ENCODE measurements at places on chromosomes 16 and 17.

- DNase-seq, result peak; percentile 94
These were observed at the start of gene PLLP for GRCh38 chr16:57284209-57284951. Gene PLLP, minus strand, starts transcription at chr16:57284672. Its CDS starts 132 bp downstream, at chr16:57284540.

- no peak for DNase-seq
These were observed 220.7 kb upstream of the KCNJ16 start for GRCh38 chr17:69854225-69854780.

DNA sequence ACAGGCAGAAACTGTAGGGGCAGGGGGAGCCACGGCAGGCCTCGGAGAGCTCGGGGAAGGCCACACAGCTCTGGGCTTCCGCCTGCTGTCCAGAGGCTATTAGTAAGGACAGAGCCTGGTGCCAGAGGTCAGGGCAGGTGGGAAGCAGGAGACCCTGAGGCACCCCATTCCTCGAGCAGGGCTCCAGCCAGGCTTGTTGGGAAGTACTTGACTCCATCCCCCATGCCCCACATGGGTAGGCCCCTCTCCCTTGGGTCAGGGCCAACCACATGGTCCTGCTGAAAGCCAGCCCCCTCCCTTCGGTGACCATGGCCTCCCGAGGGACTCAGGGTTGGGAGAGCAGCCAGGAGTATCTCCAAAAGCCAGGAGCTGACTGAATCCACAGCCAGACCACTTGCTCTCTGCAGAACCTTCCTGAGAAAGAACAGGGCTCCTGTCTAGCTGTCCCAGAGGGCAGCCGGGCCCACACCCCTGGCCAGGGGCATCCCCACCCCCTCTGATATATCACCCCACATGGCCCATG, 17.4 kb upstream of the MPRIP start:
- DNase-seq, result no peak

- DNase-seq, result no peak
These were observed 476.9 kb upstream of the GOT2 start for GRCh38 chr16:59210955-59211541.

- DNase-seq, result no peak
These were observed 3.4 kb downstream of the PLEKHH3 start for GRCh38 chr17:42673266-42673884.

GRCh38 chr17:79473876-79474440, 136.9 kb downstream of the RBFOX3 start:
- no peak for DNase-seq

- DNase-seq, result no peak
These were observed 236.1 kb downstream of the CPPED1 start for GRCh38 chr16:12567602-12568001.

GRCh38 chr17:27630607-27631410, at the start of gene LGALS9:
Gene LGALS9, plus strand, starts transcription at chr17:27631188. Its CDS starts 78 bp downstream, at chr17:27631266.
- no peak for DNase-seq

- DNase-seq, result no peak
These were observed 6.5 kb upstream of the ABR start for GRCh38 chr17:1186214-1186820.

GRCh38 chr16:14036889-14037288, 34.2 kb upstream of the MRTFB start:
- no peak for DNase-seq

GRCh38 chr16:83517398-83517797, 290.4 kb upstream of the HSBP1 start:
- no peak for DNase-seq

DNA sequence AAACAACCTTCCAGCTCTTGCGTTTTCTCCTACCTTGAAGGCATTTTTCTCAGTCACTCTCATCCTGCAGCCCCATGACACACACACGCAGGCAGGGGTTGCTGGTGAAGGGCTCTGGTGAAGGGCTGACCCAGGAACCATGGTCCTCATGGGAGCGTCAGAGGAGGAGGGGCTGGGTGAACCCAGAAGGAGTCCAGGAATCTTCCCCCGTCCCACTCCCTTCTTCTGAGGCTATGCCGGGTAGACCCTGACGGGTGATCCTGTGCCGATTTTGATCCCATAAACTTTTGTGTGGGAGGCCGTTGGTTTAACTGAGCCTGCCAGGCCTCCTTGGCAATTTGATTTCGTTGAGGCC, 278.4 kb upstream of the FOXF1 start:
- DNase-seq, result no peak

DNA sequence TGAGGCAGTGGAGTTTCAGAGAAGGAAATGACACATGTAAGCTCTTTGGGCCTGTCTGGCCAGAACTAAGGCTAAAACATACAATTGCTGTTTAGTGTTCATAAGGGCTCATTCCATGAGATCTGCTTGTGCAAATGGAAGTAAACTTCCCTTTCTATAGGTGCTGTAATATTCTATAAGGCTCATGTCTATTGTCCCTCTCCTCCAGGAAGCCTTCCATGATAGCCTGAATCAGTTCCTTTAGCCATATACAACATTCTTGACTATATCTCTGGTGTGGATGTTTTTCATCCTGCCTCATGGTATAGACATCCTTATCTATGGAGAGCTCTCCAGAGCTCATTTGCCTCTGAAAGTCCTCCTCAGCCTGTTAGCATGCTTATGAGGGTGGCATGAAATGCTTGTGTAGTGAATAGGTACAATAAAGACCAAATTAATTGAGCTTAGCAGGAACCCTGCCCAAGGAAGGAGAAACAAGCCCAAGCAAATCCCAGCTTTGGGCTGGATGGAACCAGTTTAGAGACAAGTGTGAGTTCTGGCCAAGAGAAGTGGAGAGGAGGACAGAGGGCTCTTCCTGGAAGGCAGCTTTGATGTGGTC, 1.6 kb upstream of the ETV4 start:
- no peak for DNase-seq

DNA sequence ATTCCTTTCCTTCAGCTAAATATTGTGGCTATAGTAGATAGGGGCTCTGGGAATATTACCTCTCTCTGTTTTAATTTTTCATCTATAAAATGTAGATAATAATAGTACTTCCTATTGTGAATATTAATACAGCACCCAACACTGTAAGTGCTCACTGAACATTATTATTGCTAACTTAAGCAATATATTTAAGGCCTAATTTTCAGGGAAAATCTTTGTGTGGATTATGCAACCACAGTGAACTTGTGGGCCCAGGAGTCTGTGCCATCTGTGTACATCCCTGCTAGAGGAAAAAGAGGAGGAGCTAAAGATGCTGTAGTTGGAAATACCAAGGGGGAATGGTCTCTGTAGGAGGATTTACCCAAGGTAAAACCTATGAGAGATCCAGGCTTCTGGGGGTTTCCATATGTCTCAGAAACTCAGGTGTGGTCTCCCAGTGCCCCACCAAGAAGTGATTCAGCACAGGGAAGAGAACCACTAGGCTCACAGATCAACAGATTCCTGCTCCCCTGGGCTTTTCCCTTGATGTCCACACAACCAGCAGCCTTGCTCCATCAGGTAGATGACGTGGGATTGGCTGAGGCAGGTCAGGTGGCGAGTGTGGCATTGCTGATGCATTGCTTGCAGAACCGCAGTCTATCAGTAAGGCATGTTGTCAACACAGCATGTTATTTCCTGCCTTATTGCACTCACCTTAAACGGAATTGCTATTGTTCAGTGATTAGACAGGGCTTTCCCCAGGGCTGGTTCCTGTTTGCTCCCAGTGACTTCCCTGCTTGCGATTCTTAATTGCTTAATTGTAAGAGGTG, 1.6 kb upstream of the N4BP1 start:
- no peak for DNase-seq

DNA sequence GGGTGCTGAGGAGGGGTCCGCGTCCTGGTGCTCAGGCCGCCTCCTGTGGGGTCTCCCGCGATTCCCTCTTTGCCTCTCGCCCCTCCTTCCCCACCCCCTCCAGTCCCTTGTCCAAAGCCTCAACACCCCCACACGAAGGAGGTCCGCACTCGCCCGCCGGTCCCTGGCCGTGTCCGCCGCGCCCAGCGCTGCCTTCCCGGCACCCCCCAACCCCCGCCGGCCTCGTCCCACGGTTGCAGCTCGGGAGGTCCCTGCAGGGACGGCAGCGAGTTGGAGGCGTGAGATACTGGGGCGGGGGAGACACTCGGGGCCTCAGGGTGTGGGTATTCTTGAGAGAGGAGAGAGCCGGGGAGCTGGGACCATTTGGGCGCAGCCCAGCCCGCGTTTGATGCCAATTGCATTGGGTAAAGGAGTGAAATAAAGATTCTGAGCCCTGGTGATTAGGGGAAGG, 468 bp downstream of the FLYWCH2 start:
- DNase-seq, result peak; percentile 81

DNA sequence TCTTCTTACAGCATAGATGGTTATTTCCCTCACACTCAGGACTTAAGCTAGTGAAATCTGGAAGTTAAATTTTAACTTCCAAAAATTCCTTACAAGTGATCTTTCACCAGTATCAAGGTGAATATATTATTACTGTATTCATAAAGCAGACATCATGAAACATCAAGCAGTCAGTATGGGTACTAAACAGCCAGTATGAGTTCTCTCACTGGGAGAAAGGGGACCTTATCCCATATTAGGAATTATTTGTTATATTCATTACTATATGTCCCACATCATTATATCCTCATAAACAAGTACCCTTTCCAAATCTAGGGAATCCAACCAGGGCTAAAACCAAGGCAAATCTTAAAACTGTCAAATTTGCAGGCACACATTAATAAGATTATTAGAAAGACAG, 15.3 kb downstream of the NUFIP2 start:
- DNase-seq, result no peak

DNA sequence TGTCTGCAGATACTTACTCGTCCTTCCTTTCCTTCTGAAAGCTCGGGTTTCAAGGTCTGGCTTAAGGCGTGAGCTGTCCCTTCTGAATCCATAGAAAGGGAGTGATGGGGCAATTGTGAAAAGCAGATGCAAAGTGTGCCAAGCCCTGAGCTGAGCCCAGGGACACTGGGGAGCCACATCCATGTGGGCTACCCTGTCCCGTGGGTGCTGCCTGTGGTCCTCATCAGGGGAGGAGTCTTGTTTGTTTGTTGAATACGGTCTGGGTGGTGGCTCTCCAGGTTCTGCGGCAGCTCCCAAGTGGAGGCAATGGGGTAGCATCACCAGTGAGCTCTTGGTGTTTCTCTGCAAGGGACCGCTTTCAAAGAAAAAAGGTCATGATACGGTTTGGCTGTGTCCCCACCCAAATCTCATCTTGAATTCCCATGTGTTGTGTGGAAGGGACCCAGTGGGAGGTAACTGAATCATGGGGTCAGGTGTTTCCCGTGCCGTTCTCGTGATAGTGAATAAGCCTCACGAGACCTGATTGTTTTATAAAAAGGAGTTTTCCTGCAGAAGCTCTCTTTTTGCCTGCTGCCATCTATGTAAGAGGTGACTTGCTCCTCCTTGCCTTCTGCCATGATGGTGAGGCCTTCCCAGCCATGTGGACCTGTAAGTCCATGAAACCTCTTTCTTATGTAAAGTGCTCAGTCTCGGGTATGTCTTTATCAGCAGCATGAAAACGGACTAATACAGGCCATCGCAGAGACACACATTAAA, 1.0 kb upstream of the ALG1 start:
- peak; percentile 33 for DNase-seq

- DNase-seq, result no peak
These were observed 224.2 kb downstream of the C16orf78 start for GRCh38 chr16:49597796-49598195.

DNA sequence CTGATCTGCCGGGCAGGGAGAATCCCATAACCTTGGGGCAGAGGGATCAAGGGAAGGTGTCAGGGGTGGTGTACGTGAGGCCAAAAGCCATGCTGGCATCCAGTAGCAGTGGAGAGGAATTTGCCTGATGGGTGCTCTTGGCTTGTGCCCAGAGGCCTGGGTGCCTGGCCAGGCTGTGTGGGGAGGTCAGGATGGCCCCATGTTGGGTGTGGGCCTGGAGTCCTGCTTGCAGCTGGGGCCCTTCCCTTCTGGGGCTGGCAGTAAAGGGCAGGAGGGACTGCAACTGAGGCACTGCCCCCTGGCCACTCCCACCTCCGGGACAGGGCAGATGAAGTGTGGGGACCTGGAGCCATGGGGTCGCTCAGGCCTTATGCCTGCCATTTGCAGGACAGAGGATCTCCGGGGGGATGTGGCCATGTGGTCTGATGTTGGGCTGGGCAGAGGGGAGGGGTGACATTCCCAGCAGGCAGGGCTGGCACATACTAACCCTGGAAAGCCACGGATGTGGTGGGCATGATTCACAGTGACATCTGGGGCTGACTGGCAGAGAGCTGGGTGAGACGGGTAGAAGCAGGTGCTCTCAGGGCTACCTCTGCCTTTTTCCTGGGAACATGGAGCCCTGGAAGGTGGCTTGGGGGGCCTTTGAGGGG, 3.5 kb downstream of the FMNL1 start:
- DNase-seq, result no peak

DNA sequence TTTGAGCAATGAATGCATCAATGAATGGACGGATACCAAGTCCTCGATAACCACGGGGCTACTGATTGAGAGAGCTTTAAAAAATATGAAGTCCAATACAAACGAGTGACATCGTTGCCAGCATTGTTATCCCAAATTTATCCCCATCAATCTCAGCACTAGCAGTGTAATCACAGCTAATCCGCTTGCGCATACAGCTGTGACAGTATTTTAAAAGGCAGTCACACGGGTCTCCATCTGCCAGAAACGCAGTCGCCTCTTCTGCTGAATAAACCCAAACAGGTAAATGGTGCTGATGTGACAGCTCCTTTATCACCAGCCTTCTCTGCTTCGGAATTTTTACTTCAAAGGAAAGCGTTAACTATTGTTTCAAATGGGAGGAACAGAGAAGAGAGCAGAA, 311.1 kb downstream of the XYLT1 start:
- DNase-seq, result no peak

GRCh38 chr17:13813347-13814240, 211.9 kb upstream of the HS3ST3A1 start:
- no peak for DNase-seq

DNA sequence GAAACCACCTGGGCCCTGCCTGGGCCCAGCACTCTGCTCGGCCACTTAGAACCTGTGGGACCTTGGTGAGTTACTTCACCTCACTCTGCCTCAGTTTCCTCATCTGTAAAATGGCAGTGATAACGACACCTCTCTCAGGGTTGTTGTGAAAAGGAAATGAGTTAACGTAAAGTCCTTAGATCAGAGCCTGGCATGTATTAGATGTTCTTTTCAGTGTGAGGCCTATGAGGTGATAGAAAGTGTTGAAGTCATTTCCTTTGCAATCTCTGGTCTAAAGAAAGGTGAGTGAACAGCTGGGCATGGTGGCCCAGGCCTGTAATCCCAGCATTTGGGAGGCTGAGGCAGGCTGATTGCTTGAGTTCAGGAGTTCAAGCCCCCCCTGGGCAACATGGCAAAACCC, 51.7 kb upstream of the LGALS9 start:
- DNase-seq, result no peak

DNA sequence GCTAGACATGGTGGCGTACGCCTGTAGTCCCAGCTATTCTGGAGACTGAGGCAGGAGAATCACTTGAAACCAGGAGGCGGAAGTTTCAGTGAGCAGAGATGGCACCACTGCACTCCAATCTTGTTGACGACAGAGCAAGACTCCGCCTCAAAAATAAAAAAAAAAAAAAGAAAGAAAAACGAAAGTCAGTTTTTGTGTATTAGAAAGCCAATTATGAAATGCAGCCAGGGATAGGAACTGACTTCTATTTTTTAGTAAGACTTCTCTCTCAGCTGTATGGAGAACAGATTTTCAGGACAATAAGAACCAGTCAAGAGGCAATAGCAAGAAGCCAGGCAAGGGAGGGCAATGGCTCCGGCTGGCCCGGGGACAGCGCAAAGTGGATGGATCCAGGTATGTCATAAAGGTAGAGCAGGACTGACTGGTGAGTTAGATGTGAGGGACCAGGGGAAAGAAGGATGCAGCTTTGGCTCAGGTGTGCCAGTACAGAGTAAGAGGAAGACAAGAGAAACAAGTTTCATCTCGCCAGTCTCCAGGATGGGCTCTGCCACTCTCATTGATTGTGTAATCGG, 12.5 kb upstream of the CCL1 start:
- DNase-seq, result no peak
